ENCODE measurements at places on chromosomes 7 and 10.

DNA sequence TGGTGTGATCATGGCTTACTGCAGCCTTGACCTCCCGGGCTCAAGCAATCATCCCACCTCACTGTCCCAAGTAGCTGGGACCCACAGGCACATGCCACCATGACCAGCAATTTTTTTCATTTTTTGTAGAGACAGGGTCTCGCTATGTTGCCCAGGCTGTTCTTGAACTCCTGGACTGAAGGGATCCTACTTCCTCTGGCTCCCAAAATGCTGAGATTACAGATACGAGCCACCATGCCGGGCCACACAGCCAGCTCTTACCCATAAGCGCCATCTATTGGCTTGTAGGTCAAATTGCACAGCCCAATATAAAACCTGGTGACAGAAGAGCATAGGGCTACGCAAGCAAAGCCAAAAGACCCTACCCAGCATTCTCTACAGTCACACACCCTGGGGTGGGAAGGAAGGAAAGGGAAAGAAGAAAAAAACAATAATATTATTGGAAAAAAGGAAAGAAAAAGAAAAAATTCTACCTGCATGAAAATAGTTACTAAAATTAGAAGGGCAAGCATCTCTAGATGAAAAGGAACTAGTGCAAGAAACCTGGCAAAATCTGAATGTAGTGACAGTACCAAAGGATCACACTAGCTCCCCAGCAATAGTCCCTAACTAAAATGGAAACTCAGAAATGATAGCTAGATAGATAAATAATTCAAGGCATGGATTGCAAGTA lies 29.4 kb upstream of the AMPH start:
- DNase-seq, result no peak

DNA sequence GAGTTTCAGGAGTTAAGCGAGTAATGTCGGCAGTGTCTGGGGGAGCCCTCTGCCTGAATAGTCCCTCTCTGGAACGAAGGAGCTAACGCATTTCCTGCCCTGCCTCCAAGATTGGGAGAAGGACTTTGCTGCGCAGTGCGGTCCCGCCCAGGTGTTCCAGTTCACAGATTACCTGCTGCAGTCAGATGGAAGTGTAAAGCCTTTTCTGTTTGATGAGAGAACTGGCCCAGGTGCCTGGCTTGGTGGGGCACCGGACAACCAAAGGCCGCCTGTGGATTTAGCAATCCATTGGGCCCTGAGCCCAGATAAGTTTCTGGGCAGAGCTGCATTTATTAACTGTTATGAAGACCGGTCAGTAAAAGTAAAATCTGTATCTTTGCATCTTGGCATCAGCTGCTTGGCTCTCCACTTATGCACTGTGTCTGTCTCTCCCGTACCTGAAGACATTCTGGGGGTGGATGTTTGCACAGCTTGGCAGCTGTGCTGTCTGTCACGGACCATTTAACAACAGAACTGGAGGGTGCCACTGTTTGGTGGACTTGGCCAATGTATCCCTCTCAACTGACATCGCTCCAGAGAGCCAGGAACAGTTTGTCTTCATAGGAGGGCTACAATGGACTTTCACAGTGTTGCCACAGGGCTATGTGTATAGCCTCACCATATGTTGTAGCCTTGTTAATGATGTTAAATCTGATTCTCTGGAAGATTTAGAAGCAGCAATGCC lies 654.7 kb upstream of the ZWINT start:
- DNase-seq, result no peak

GRCh38 chr7:8365499-8366110 lies 67.8 kb upstream of the NXPH1 start:
- no peak for DNase-seq

GRCh38 chr10:47438857-47439474 lies 44.9 kb downstream of the ANXA8 start:
- no peak for DNase-seq

DNA sequence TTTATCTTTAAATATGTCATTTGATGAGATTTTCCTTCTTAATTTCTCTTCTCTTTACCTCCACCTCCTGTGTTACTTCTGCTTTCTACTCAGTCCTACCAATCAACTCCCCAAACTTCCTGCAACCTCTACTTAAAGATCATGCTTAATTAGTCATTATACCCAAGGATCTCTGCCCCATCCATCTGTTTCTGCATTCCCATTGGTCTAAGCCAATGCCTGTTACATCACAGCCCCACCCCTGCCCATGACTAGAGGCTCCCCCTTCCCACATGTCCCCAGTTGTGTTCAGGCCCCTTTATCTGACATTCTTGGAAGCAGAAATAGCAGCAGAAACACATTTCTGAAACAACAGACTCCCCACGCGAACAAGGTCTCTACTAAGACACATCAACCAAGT lies 319.1 kb upstream of the NFE2L3 start:
- no peak for DNase-seq

Measured in stimulated activated CD8-positive, alpha-beta memory T cell treated with anti-CD3 and anti-CD28 coated beads, Interleukin-7, amount 100 ng/mL, for 1 hour (primary cell).